NCI-H1417 treated with DMSO at 0.1 percent for 48 hours (cell line): ENCODE measurements at places on chromosomes 6 and 20.

- no peak for DNase-seq
Observed at GRCh38 chr6:9064156-9064555, 628.8 kb upstream of the SLC35B3 start.

DNA sequence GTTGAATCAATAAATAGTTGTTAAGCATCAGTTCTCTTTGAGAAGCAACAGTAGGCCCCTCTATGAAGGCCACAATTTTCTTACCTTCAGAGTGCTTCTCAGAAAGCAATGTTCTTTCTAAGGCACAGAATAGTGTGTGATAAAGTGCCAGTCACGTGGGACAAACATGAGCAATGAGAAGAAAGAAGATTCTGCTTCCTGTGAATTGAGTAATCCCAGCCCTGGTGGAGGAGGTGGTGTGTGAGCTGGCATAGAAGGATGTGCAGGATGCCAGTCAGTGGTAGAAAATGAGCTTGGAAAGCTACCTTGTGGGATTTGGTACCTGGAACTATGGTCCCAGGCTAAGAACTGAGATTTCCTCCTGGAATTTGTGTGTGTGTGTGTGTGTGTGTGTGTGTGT is 21.7 kb downstream of the KIZ start:
- no peak for DNase-seq

- DNase-seq, result no peak
Observed at GRCh38 chr6:169366258-169366901, 112.7 kb upstream of the THBS2 start.

- DNase-seq, result no peak
Observed at GRCh38 chr20:33630507-33630906, 31.6 kb upstream of the C20orf144 start.

GRCh38 chr20:34705008-34705396 is 858 bp downstream of the TP53INP2 start:
- DNase-seq, result no peak

- no peak for DNase-seq
Observed at GRCh38 chr6:145213614-145214013, 521.7 kb downstream of the EPM2A start.

DNA sequence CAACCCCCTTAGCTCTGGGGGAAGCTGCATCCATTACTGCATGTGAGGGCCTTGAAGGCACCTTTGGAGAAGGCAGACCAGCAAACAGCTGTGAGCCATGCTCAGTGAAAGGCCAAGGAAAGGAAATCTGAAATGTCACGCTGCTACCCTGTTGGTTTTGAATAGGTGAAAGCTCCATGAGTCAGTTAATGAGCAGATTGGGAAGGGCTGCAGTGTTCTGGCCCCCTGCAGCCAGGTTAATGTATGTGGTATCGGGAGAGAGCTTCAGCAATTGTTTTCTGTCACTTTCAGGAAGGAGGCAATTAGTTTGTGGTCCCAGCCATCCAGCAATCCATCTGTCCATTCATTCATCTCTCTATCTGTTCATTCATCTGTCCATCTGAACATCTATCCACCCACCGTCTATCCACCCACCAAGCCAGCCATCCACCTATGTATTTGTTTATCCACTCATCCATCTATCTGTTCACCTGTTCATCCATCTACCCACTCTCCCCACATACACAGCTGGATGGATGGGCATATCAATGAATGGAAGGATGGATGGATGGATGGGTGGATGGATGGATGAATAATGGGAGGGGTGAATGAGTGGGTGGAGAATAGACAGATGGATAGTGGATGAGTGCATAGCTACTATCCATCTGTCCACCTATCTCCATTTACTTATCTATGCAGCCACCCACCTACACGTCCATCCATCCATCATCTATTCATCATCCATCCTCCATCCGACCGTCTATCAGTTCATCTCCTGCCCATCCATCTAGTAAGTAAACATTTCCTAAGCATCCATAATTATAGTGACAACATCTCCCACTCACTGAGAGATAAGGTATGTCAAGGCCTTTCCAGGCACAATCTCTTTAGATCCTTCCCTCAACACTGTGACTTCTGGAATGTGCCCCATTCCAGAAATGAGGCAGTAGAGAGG is 16.0 kb downstream of the PCK1 start:
- no peak for DNase-seq

GRCh38 chr6:138520463-138520862 is 21.2 kb upstream of the NHSL1 start:
- no peak for DNase-seq

DNA sequence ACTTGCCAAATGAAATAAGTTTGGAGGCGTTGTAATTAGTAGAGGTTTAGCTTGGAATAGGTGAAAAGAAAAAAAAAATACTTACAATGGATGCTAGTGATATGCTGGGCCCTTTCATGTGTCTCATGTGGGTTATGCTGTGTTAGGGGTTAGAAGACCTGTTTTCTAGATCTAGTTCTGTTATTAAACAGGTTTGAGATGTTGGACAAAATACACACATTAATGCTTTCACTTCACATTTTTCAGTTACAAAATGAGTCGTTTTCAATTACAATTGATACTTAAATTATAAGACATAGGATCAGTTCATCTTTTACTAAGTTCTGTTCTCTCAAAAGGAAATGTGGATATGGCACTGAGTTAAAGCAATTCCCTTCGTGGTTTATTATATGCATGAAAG is 509.8 kb downstream of the EPM2A start:
- DNase-seq, result no peak

- DNase-seq, result no peak
Observed at GRCh38 chr6:2353412-2354137, 108.2 kb upstream of the GMDS start.

DNA sequence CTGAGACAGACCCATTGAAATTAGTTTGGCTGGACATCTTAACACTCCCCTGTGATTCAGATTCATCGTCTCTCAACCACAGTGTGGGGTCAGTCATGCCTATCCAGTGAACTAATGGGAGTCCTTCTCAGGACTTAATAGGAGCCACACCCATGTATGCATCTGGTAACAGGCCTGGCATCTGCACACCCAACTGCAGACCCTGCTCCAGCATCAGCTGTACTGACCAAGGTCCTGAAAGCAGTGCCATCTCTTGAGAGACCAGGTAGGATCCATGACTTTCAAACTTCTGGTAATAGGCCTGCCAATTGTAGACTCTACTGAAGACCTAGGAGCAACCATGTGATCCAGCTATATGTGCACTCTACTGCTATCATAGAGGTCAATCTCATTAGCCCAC is 363.6 kb upstream of the POU3F2 start:
- no peak for DNase-seq

- no peak for DNase-seq
Observed at GRCh38 chr6:137740967-137741761, 125.9 kb upstream of the TNFAIP3 start.

GRCh38 chr6:147287869-147288271 is 83.7 kb downstream of the STXBP5 start:
- DNase-seq, result no peak

- no peak for DNase-seq
Observed at GRCh38 chr6:15885624-15886023, 222.8 kb upstream of the DTNBP1 start.

- DNase-seq, result no peak
Observed at GRCh38 chr6:63224179-63224578, 12.9 kb downstream of the FKBP1C start.
